SW 1271 (cell line): ENCODE measurements at places on chromosomes 6 and 20.
A peak's percentile ranks its signal among the peaks of the same experiment; 100 is the strongest.

- DNase-seq = no peak
These were observed 36.0 kb downstream of the ATXN1 start for GRCh38 chr6:16725145-16725864.

- DNase-seq = no peak
These were observed 153.0 kb downstream of the BCAS1 start for GRCh38 chr20:53917145-53918019.

GRCh38 chr20:4805663-4806449 is 84.1 kb downstream of the PRND start:
- no peak for DNase-seq

DNA sequence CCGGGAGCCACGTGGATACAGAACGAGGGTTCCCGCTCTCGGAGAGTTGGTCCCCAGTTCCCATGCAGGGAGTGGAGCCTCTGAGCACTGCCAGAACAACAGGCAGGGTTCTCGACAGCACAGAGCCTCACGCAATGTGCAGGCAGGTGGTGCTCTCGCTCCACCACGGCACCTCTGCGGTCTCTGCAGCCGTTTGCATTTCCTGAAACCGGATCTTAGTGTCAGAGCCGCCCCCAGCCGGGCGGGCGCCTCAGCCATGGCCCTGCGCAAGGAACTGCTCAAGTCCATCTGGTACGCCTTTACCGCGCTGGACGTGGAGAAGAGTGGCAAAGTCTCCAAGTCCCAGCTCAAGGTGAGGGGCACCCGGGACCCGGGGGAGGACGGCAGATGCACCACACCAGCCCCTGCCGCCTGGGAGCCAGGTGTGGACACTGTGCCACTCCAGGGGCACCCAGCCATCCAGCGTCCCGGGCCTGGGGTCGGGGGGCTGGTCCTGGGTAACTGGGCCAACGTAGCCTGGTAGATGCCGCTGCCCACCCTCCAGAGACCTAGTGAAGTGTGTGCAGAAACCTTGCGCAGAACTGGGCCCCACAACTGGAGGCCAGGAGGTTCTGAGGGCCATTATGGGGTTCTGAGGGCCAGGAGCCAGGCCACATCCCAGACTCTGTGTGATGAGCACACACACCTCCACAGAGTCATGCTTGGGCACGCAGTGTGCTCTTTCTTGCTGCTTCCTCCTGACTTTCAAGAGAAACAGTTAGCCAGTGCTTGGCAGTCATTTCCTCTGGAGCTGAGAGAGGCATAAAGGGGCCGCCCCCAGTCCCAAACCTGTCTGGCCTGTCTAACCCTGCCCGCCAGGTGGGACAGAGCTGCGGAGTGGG is at the start of gene DEF6:
DEF6 (plus strand) TSS at position 218 of the 881 bp plus-strand sequence; CDS start at position 257, 39 bp downstream.
- no peak for DNase-seq

DNA sequence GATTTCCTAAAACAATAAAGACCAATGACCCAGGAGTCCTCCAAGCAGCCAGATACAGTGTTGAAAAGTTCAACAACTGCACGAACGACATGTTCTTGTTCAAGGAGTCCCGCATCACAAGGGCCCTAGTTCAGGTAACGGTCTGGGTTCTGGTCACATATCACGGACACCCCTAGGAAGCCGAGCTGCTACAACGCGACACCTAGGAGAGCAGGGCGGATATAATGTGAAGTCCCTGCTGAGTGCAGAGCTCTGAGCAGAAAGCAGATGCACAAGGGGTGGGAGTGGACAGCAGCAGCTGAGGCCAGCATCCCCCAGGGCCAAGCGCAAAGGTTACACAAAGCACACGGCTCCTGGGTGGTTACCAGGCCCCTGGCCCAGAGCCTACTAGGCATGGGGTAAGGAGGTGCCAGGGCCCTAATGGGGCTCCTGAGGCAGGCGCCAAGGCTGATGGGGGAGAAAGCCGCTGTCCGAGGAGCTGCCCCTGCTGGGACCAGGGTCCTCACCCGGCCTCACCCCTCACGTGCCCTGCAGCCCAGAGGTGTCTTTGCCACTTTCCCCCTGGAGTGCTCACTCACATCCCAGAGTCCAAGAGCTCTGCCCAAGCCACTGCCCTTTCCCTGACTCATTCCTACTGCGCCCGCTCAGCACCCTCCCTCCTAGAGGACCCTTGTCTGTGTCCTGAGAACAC is 8.4 kb downstream of the CST7 start:
- no peak for DNase-seq

- no peak for DNase-seq
These were observed 38.0 kb downstream of the TTLL9 start for GRCh38 chr20:31908424-31908823.

- no peak for DNase-seq
These were observed 29.7 kb downstream of the SLC12A5 start for GRCh38 chr20:46058599-46059281.

GRCh38 chr6:137283080-137283479 is 63.9 kb upstream of the IFNGR1 start:
- DNase-seq = no peak

GRCh38 chr20:23325107-23325506 is 25.5 kb upstream of the NXT1 start:
- no peak for DNase-seq

GRCh38 chr6:33787954-33788693 is 806 bp downstream of the LEMD2 start:
- peak; percentile 54 for DNase-seq

DNA sequence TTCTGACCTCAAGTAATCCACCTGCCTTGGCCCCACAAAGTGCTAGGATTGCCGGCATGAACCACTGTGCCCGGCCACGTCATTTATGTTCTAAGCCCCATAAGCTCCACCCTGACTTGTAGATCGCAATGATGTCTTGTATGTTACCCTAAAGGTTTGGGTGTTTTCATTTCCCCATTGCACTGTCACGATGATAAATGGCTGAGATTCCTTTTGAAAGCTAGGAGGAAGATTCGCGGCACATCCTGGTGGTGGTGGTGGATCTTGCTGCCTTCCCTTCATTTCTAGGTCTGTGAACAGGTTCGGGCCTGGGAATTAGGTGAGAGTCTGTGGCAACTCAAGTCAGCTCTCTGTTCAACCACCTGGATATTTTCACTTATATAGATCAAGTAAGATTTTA is 28.3 kb downstream of the MUC22 start:
- DNase-seq = no peak

GRCh38 chr20:44398335-44398734 is 42.8 kb downstream of the HNF4A start:
- no peak for DNase-seq

DNA sequence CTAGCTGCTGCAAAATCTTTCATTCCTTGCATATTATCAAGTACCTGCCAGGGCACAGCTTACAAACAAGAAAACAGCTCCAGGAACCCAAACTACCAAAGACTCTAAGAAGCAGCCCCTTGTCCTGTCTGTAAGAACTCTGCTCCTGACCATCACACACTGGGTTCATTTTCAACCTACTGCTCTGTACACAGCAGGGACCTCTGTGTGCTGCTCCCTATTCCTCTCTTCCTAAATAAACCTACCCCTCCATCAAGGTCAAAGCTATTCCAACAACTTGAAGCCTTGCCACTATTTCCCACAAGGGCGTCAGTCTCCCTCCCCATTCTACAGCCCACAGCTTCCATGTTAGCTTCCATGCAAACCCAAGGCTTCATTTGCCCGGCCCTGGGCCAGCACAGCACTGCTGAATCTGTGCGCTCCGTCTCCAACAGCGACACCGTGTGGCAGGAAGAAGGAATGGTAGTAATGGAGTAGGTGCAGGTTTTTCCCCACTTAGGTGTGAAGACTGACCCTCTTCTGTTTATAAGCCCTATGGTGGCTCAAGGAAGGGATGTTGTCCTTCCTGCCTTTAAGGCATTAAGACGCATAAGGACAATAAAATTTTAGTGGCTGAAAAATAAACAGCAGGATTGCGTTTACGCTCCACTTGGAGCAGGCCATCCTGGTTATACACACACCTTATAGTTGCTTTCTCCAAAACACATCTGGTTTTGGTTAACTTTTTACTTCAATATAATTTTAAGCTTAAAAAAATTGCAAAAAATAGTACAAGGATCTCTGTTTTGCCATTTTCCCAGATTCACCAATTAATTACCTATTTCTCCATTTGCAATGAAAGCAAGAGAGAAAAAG is 115.2 kb upstream of the NXT1 start:
- DNase-seq = peak; percentile 15

GRCh38 chr6:170038708-170039107 is 252.2 kb downstream of the DLL1 start:
- DNase-seq = no peak

GRCh38 chr20:18050628-18051027 is 7.1 kb downstream of the OVOL2 start:
- DNase-seq = no peak

DNA sequence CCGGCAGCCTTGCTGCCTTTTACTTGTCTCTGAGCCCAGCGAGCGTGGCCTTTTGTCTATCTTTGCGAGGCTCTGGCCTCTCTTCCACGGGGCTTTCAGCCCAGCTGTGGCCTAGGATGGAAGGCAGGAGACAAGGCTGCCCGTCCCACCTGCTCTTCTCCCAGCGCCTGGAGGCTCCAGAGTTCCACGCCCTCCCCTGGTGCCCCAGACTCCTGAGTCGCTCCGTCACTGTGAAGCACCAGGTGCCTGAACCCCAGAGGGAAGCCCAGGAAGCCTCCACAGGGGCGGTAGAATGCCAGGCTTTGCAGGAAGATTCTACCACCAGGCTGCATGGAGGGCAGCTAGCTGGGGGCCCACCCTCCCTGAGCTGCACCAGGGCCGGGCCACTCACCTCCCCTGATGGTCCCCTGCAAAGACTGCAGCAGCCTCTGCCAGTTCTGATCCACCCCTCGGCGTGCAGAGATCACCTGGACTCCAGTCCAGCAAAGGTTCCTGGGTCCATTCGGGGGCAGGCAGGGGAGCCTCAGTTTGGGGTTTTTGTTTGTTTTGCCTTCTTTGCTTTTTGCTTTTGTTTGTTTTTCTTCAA is 384.6 kb downstream of the CDH4 start:
- no peak for DNase-seq

DNA sequence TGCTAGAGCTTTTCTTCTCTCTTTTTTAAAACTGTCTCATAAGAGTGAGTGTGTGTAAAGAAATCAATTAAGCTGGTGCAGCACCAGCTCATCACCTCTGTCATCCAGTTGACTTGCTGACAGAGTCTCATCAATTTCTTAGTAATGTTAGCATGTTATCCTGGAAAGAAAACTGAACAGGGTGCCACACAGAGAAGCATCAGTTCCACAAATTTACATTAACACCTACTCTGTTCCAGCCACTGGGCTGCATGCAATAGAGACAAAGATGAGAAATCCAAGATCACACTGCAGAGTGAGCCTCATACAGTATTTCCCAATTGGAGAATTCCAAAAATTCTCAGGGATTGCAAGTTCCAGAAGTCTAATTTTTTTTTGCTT is 207.0 kb upstream of the CITED2 start:
- DNase-seq = no peak

- no peak for DNase-seq
These were observed 2.2 kb upstream of the GRM4 start for GRCh38 chr6:34147906-34148630.

DNA sequence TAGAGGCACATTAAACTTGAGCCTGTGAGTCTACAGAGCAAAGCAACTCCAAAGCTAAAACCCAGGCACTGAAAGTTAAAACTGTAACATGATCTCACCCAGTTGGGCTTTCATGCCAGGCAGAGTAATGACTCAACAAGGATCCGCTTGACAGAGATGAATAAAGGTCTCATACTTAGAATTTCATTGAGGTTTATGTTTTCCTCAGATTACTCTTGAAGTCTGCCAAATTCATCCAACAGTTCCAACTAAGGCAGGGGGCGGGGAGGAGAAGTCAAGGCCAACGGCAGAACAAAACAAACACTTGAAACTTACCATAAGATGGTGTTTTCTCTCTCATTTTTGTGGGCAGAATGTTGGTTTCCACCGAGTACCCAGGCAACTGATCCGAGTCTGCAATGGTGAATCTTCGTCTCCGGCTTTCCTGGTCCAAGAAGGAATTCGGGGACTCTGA is 54.0 kb upstream of the IPCEF1 start:
- DNase-seq = peak; percentile 86

- DNase-seq = no peak
These were observed 220.9 kb downstream of the HACE1 start for GRCh38 chr6:104638841-104639290.

DNA sequence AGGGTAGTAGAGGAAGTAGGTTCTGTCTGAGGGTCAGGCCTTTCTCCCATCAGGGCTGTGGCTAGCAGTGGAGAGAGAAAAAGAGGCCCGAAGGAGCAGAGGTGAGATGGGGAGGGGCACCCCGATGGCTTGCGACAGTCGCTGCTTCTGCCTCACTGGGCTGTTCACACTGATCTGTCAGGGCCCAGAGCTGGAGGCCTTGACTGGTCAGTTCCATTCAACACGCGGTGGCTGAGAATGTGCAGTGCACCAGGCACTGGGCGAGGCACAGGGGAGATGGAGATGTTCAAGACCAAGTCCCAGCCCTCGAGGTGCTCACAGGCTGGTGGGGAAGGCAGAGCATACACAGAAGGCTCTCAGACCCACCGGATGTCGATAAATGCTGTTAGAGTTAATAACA is 21.4 kb downstream of the SLC12A5 start:
- no peak for DNase-seq

- DNase-seq = peak; percentile 50
These were observed 35.9 kb downstream of the CDYL start for GRCh38 chr6:4812068-4812467.

DNA sequence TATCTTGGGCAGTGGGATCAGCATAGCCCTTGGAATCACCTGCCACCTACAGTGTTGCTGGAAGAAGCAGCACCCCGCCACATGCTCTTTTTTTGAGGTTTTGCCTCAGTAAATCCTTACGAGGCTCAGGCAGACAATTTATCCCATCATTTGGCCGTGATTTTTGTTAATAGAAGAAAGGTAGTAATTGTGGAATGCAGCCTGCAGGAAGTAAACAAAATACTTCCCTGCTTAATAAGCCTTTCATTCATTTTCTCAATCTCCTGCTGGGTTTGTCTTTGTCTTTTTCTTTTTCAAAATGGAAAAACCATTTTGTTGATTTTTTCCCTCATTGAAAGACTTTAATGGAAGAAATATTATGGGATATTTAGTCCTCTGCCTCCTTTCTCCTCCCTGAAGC is 93.7 kb upstream of the CD83 start:
- no peak for DNase-seq

DNA sequence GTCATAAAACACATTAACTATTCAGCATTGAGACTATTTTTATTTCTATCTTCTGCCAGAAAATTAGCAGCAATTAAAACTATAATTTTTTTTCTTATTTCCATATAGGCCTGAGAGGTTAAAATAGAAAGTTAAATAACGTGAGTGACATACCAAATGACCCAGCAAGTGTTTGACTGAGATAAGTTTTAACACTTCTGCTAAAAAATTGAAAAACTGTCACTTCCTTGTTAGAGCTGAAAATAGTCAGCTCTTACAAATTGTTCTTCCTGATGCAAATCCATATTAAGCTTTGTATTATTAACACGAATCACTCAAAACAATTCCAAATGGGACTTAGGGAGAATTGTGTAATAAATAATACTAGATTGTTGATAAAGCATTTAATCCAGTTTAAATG is 26.5 kb upstream of the STX11 start:
- no peak for DNase-seq
